HFFc6 (cell line): ENCODE measurements at places on chromosomes 13 and 19. TPM values are rescaled to one million over a fixed set of nuclear protein-coding genes. Genes with fewer than 3 reads are reported as not detected.

The TNNT1 gene
- 2.3 to 7.6 TPM (median 4.8 TPM) in 3 replicates for total RNA-seq

The PDX1 gene
- total RNA-seq: not detected in 3 replicates

The ZNF468 gene
- 10.1 to 12.3 TPM (median 10.9 TPM) in 3 replicates for total RNA-seq

The PSPN gene
- 1.1 and 2.3 TPM in 2 replicates for total RNA-seq

GRCh38 chr13:66781241-66781640 lies 448.9 kb downstream of the PCDH9 start:
- DNase-seq: no peak

The SLITRK5 gene
- total RNA-seq: not detected in 3 replicates

- peak; percentile 61 for DNase-seq
These were observed 87.6 kb downstream of the HSPH1 start for GRCh38 chr13:31073859-31074718.
